ENCODE measurements at places on chromosomes 13 and 19.

- DNase-seq: no peak
These were observed 62.0 kb downstream of the TEX29 start for GRCh38 chr13:111382411-111382810.

DNA sequence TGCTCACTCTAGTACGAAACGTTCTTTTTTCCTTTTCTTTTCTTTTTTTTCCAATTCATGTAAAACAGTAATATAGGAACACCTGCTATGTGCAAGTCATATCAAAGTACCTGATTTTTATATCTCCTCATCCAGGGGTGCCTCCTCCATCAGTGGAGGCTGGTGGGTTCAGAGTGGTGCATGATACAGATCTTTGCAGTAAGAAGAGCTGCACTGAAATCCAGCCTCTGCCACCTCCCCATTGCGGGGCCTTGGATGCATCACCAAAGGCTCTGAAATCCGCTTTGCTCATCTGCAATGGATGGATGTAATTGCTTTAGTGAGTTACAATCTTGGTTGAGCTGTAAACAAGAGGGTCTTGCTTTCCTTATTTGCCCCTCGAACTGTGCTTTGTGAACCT is 38.3 kb downstream of the GPR12 start:
- no peak for DNase-seq

- no peak for DNase-seq
These were observed 583.7 kb downstream of the SLITRK1 start for GRCh38 chr13:83298617-83299016.

- peak; percentile 90 for DNase-seq
These were observed 37.5 kb downstream of the SUGP2 start for GRCh38 chr19:18995804-18996241.

DNA sequence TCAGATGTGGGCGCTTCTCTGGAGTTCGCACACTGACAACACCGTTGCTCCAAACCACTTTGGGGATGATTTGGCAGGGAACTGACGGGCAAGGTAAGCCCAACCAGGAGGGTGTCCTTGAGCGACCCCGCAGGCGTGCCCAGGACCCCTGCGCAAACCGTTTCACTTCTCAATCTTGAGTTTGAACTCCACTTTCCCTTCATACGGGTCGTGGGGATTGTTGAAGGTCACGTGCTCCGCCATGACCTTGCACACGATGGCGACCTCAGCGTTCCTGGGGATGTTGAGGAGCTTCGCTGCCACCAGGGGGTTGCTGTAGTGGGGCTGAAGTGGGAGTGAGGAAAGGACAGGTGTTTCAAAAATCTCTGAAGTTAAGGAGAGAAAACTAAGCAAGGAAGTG is 8.8 kb downstream of the ATP4B start:
- no peak for DNase-seq

All from renal cortical epithelial cell (primary cell).